ENCODE measurements at places on chromosomes 12 and 14.

- no peak for DNase-seq
Observed at GRCh38 chr14:100131181-100131580, 28.3 kb downstream of the DEGS2 start.

DNA sequence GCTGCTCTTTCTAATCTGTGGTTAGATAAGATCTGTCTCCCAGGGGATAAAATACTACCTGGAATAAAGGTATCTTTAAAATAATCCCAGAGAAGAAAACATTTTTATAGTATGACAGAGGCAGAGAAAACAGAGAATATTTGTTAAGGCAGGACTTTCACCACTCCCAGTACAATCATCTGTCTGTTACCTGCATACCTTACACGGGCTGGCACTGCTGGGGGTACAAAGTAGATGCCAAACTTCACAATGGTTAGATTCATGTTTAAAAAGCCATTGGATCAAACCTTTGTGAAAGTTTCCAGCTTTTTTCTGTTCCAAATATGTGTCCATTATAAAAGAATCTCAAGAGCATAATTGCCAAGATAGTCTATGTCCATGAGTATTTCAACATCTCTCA is 273.6 kb upstream of the BTG1 start:
- DNase-seq, result no peak

- DNase-seq, result no peak
Observed at GRCh38 chr12:47184813-47185212, 105.1 kb upstream of the AMIGO2 start.

GRCh38 chr12:116320791-116321217 is 43.3 kb upstream of the MED13L start:
- DNase-seq, result no peak

DNA sequence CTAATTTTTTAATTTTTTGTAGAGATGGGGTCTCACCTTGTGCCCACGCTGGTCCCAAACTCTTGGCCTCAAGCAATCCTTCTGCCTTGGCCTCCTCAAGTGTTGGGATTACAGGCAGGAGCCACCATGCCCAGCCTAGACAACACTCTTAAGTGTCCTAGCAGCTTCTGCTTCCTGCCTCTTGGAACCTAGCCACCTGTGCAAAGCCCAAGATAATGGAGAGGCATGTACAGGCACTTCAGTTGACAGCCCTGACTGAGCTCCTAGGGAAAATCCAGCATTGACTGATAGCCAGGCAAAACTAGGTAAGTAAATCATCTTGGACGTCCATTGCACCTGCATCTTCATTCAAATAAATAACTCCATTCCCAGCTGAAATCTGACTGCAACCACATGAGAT is 15.5 kb downstream of the COX14 start:
- DNase-seq, result no peak

GRCh38 chr14:103496776-103497175 is 25.9 kb downstream of the CKB start:
- DNase-seq, result no peak

DNA sequence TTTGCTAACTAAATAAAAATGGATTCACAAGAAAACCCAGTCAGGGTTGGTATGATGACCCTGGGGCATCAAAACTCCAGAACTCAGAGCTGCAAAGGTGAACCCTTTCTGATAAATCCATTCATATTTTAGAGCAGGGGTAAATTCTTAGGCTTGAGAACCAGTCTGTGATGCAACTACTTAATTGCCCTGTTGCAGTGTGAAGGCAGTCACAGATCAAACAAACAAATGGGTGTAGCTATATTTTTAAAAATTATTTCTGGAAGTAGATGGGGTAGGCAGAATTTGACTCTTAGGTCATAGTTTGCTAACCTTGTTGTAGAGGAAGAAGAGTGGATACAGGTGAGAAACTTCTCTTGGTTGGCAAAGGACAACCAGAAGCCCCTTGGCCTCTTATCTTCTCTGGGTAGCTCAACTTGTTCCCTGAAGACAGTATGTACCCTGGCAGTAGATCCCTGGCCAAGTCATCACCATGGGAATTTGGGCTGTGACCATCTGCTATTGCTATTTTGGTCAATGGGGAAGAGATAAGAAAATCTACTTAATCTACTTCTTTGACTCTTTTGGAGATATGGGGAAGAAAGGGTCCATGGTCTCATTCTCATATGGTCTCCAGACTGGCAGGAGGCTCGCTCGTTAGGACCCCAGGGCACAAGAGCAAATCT is 216.1 kb downstream of the PPM1H start:
- DNase-seq, result no peak

GRCh38 chr12:24879644-24880043 is 69.3 kb downstream of the BCAT1 start:
- DNase-seq, result no peak

- no peak for DNase-seq
Observed at GRCh38 chr14:44963775-44964380, 1.9 kb downstream of the TOGARAM1 start.

- DNase-seq, result no peak
Observed at GRCh38 chr14:105287249-105288102, 13.3 kb downstream of the BRF1 start.

DNA sequence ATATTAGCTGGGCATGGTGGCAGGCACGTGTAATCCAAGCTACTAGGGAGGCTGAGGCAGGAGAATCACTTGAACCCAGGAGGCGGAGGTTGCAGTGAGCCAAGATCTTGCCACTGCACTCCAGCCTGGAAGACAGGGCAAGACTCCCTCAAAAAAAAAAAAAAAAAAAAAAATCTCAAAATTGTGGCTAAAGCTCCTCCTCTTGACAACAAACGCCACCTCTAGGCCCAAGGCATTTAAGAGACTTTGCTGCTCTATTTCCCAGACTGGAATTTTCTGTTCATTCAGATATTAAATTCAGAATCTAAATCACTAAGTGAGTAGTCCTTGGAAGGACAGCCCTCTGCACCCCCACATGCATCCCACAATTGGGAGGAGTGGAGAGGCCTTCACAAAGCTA is 1.4 kb downstream of the ZFYVE1 start:
- DNase-seq, result no peak

DNA sequence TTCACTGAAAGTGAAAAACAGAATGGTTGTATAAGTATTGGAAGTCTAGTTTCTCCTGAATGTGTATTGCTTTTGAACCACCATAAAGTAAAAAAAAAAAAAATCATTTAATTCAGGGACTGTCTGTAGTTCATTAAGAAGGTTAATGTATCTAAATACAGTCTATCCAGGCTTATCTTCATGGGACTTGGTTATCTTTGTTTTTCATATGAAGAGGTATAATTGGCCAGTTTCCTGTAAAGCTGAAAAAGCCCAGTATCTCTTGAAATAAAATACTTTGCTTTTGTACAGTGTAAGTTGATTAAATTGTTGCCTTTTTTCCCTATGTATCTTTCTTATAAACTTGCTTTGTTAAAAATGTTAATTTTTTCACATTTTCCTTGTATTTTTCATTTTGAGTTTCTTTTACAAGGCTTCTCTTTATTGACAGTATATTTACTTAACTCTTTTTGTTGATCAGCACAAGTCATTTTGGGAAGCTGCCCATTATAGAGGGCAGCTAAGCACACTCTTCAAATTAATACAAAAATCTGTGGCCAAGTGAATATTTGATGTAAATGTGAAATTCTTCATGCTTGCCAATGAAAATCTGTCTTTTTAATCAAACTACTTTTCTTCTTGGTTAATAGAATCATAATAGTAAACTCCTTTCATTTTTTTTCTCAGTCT is 156.0 kb downstream of the TMTC3 start:
- DNase-seq, result no peak

- no peak for DNase-seq
Observed at GRCh38 chr12:10901427-10901826, 7.9 kb downstream of the TAS2R13 start.

DNA sequence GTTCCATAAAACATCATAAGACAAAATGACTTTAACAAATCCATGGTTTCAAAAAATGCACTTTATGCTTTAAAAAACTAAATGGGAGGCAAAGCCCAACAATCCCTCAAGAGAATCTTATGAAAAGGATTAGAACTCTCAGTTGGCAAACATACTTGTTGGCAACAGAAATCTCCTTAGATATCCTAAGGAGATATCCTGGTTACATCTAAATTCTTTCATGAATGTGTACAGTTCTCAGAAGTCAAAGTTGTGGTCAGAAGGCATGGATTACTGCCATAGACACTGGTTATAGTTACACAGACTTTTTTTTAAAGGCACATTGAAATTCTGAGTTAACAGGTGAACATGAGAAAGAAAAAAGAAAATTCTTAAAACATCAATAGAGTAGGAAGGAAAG is 17.5 kb upstream of the ISM2 start:
- DNase-seq, result no peak

DNA sequence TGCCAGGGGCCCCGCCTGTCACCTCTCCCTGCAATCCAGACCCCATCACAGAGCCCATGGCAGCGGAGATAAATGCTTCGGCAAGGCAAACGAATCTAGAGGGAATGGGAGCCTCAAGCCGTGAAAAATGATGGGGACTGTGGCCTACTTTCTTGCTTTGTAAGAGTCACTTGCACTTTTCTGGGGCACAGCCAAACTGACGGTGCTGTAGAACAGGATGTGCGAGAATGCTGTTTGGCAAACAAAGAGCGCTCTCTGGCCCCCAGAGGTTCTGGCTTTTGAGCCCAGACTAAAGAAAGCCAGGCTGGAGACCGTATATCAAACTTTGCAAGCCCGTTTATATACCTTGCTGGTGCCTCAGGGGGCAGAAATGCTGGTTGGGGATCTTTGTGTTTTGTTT is 108.7 kb downstream of the CACNA1C start:
- DNase-seq, result no peak
